ENCODE measurements at places on chromosomes 3 and 15.

DNA sequence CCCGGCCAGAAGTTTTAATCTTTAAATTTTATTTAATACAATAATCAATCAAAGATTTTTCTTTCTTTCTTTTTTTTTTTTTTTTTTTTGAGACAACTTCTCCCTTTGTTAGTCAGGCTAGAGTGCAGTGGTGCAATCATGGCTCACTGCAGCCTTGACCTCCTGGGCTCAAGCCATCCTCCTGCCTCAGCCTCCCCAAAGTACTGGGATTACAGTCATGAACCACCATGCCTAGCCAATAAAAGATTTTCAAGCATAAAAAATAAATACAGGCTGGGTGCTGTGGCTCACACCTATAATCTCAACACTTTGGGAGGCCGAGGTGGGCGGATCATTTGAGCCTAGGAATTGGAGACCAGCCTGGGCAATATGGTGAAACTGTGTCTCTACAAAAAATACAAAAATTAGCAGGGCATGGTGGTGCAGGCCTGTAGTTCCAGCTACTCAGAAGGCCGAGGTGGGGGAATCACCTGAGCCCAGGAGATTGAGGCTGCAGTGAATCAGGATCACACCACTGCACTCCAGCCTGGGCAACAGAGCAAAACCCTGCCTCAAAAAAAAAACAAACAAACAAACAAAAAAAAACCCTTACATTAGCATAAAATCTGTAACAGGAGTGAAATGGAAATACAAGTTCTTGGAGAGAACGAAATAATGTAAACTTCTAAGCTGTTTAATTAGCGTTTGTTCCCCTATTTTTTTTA lies 29.1 kb upstream of the SRP14 start:
- no peak for DNase-seq

- no peak for DNase-seq
These were observed 5.1 kb downstream of the HEMK1 start for GRCh38 chr3:50574444-50574831.

GRCh38 chr15:94265009-94265408 lies 33.6 kb downstream of the MCTP2 start:
- no peak for DNase-seq

DNA sequence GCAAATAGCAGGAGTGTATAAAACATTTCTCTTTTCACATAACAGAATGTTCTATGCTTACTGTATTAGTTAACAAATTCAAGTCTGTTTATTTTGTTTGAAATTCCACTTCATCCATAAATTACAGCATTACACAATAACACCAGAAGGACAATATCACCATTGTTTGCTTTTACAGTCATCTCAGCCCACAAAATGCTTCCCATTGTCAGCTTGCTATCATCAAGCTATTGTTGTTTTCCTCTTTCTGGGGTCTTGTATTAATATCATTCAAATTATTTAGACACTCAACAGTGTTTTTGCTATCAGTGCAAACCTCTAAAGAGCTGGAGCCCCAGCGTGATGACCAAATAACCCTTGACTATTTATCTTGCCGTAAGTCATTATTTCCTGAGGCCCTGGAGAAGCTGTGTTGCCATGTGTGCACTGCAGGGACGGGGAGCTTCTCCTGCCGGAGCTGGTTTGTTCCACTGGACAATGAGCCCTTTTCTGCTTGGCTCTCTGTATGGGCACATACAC lies 1.1 kb downstream of the SAMMSON start:
- DNase-seq, result no peak

- no peak for DNase-seq
These were observed 181.9 kb upstream of the TTC14 start for GRCh38 chr3:180420016-180420415.

DNA sequence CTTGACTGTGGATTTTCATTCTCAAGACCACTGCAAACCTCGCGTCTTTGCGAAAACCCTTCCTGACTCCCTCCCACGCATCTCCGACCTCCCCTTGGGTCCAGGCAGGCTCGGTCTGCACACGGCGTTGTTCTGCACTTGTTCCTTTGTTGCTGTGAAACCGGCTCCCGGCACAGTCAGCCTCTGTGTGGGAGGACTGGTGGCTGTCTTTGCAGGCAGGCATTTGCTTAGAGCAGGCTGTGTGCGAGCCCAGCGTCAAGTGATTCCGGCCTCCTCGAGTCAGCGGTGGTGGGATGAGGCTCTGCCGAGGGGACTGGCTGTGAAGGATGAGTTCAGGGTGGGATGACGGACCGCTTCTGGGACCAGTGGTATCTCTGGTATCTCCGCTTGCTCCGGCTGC lies 102.6 kb upstream of the ROPN1 start:
- no peak for DNase-seq

DNA sequence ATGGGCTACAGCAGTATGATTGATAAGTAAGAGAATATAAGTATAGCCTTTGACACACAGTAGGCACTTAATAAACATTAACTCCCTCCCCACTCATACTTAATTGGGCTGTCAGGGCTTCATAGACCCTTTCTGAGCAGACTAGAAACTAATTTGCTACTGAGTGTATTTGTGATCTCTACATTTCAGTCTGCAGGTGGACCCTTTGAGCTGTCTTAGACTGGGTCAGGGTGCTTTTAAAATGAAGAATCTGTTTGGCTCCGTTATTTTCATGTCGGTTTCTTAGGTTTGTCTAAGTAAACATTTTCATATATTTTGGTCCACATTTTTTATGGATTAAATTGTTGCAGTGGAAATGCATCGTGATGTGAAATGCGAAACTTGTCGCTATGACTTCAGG lies 50.3 kb upstream of the SELENOK start:
- no peak for DNase-seq

DNA sequence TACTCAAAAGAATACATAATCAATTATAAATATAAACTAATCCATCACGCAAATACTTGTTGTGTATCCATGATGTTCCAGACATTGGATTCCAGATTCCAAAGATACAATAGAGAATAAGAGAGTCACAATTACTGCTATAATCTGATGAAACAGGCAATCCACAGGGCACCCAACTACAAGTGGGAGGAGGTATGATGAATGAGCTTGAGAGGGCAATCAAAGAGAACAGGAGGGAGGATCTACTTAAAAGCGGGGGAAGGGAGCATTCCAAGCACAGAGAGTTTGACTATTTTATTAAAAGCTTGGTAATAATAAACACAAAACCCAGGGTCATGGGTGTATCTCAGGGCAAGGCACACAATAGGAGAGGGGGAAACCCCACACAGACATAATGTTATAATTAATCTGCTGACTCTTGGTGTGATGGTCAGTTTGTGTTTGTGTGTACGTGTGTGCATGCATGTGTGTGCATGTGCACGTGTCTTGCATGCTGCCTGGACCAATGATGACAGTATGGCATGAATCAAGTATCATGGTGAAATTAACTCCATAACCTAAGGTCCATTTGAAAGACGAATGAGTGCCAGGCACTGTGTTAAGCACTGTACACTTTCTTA lies 325.4 kb upstream of the WNT5A start:
- DNase-seq, result no peak

DNA sequence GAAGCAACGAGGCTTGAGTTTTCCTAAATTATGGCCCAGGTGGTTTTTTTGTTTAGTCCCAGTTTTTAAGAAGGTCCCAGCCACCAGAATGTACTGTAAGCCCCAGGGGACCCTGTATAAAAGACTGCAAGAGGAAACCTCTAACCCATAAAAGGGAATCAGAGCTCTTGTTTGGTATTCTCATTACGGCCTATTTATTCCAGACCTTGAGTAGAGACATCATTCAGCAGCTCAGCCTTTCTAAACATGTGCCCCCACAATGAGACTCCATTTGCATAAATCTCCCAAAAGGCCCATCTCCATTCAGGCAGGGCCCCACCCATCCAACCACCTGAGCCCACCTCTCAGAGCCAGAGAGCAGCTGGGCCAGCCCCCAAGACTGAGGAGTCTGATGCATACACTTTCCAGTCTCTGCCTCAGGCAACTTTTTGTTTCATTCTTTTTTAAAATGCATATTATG lies 25.7 kb downstream of the ZDHHC3 start:
- no peak for DNase-seq

- no peak for DNase-seq
These were observed 217.3 kb downstream of the TBC1D2B start for GRCh38 chr15:77860071-77860691.

DNA sequence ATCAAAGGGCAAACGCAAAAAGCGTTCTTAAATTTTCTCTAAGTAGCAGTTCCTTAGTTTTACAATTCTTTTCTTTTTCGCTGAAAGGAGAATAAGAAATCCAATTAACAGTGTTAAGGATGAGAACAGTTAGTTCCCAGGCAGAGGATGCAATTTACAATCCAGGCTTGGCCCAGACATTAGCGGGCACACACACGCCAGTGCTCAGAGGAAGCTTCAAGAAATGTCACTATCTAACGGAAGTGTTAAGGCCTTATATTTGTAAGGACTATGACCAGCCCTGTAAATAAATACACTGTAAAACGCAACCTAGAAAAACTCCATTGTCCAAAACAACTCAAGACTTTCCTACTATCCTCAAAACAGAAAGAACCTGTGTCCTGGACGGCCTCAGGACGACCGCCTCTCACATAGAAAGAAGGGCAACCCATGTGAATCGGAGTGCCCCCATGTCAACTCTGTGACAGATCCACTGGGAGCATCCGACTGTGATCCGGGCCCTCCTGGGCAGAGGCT lies 1.3 kb downstream of the ACAP2 start:
- no peak for DNase-seq

DNA sequence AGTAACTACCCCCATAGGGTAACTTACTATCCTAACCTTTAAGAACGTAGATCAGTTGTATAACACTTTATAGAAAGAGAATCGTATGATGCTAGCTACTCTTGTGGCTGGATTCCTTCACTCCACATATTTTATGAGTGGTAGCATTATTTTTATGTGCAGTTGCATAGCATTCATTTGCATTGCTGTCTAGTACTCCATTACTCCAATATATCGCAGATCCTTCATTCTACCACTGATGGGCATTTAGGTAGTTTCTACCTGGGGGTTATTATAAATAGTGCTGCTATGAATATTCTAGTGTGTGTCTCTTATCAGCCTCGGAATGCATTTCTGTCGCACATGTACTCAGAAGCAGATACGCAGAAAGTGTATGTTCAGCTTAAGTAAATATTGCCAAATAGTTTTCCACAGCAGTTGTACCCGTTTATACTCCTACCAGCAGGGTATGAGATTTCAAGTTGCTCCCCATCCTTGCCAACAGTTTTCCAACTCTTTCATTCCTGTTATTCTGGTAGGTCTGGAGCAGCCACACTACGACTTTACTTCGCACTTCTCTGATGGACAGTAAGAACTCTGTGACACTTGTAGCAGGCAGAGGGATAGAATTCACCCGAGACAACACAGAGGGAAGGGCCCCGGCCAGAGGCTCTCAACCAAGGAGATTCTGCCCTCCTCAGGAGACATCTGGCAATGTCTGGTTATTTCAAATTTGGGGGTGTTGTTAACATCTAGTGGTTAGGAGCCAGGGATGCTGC lies 9.8 kb upstream of the VGLL4 start:
- no peak for DNase-seq

DNA sequence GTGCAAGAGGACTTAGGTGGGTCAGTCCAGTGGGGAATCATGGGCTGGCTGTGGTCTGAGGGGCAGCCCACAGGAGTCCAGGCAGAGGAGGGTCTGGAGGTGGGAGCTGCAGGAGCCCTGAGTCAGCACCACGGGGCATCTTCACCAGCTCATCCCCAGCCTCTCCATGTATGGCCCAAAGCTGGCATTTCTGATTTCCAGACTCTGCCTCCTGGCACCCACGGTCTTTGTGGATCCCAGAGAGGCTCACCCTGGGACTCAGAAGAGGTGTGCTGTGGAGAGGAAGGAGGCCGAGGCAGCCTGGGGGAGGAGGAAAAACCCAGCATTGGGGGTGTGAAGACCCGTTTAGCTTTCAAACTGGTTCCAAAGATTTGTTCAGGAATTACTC lies 64.5 kb upstream of the KLF13 start:
- DNase-seq, result no peak

- no peak for DNase-seq
These were observed 142.5 kb upstream of the MBNL1 start for GRCh38 chr3:152126260-152126659.

GRCh38 chr15:53757906-53758305 lies 1.6 kb downstream of the WDR72 start:
- no peak for DNase-seq

DNA sequence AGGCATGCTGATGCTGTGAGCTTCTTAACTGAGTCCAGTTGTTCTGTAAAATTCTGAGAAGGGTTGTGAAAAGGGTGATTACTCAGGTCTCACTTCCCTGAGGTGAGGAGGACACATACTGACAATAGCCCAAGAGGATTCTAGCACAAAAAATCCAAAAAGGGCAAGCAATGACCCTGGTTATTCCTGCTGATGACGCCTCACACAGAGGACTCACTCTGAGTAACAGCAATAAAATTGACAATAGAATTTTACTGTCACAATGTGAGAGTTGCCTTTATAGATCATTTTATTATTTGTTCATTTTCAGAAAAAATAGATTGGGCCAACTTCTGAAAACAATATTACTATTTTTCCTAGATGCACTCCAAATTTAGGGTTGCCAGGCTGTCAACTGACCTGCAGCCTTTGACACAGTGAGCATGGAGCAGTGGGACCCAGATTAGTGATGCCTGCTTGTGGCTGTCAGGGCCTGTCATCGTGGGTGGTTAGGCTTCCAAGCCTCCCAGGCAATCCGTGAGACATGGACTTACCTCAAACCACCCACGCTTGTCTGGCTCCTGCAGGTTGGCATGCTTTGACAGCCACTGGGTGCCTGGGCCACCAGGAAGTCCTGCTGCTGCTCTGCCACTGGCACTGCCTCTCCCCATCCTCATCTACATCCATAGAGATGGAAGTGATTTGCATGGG lies 396.0 kb upstream of the THBS1 start:
- no peak for DNase-seq

DNA sequence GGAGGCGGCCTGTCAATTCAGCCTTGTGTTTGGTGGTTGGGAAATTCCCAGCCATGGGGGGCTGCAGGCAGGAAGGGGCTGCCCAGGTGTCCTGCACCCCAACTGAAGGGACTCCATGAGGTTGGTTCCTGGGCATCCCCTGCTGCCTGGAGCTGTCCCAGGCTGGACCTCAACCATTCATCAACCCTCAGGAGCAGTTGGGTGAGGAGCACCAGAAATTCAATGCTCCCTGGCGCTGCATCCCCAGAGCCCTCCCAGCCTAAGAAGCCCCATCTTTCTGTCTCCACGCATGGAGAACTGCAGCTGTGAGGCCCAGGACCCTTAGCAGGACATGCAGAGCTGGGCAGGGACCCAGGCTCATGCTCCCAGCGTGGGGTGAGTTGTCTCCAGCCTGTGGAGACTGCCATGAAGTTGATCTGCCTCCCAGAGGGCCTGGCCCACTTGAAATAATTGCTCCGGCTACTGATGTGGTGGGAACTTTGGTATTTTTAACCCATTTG lies 8.0 kb upstream of the SEMA3B start:
- no peak for DNase-seq

GRCh38 chr3:152146461-152146860 lies 122.3 kb upstream of the MBNL1 start:
- DNase-seq, result no peak

DNA sequence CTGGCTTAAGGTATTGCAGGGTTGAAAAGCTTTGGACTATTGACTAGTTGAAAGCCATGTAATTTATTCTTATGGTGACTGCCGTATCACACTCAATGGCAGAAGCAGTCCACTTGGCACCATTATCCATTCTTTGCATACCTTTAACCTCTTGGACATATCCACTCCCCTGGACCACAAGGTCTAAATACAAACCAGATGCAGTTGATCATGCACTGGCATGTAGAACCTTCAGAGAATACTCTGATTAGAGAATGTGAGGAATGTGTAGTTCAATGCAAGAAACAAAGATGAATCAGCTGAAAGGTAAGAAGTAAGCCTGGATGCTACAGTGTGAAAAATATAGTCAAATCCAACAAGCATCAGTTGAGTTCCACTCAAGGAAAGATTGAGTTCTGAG lies 93.1 kb downstream of the FRMD5 start:
- peak; percentile 7 for DNase-seq

- no peak for DNase-seq
These were observed 405.9 kb upstream of the TBL1XR1 start for GRCh38 chr3:177603148-177603603.

All from AG09309 (cell line).